ENCODE measurements at places on chromosomes 7 and 10.

- no peak for DNase-seq
These were observed 9.7 kb upstream of the PPP1R35 start for GRCh38 chr7:100446040-100446439.

DNA sequence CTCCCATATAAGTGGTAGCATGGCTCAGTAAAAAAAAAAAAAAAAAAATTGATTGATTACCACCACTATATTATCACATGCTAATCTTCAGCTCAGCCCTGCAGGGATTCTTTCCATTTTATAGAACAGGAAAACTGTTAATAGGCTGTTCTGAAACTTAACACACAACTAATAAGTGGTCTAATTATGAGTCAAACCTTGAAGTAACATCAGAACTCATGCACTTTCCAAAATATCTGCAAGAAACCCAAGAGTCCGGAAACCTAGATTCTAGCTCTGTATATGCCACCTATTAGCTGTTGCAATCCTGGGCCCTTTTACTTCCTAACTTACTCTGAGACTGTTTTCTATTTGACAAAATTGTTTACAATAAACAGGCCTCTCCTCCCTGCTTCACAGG is 23.9 kb downstream of the SEM1 start:
- no peak for DNase-seq

DNA sequence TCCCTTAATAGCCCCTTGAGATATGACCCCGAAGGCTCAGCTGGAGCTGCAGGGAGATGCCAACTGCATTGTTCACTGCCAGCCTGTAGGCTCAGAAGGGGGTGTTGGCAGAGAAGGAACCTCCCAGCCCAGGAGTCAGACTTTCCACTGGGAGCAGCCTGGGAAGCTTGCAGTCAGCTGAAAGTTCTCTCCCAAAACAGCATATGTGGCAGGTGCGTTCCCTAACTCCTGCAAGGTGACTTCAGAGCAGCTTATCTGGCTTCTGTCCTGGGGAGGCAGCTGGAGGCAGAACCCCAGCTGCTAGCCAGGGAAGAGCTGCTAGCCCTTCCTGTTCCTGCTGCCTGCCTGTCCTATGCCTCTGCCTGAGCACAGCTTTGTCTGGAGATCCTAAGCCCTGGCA is 8.1 kb downstream of the SFTPA2 start:
- DNase-seq = no peak

GRCh38 chr7:139181404-139181803 is 49.6 kb upstream of the UBN2 start:
- no peak for DNase-seq

GRCh38 chr7:80216996-80217842 is 82.6 kb downstream of the GNAI1 start:
- no peak for DNase-seq

DNA sequence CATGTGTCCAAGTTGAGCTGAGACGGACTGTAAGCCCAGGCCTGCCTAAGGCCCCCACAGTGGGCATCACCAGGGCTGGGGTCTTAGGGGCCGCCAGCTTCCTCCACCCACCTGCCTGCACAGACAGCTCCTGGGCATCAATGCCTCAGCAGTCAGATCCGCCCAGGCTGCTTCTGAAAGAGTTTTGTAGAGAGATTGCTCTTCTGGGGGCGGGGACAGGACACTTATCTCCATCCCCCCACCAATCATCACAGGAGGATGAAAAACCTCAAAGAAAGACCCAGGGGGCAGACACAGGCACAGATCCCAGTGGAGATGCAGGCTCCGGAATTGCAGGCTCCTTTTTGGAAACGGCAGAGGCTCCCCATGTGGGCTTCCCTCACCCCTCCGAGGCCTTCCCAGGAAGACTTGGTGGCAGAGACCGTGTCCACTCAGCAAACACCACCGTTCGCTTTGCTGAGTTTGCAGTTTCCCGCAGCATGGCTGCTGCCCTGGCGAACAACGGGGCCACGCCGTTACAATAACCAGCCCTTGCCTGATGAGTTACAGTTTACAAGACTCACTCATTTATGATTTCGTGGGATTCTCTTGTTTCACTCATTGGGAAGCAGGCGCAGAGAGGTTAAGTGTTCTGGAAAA is 96.4 kb downstream of the MKI67 start:
- no peak for DNase-seq

- no peak for DNase-seq
These were observed 113.6 kb upstream of the RET start for GRCh38 chr10:42963312-42963711.

- no peak for DNase-seq
These were observed 185.0 kb downstream of the ELFN1 start for GRCh38 chr7:1854866-1855724.

- DNase-seq = no peak
These were observed 338.5 kb downstream of the MDFIC start for GRCh38 chr7:115260381-115260780.

DNA sequence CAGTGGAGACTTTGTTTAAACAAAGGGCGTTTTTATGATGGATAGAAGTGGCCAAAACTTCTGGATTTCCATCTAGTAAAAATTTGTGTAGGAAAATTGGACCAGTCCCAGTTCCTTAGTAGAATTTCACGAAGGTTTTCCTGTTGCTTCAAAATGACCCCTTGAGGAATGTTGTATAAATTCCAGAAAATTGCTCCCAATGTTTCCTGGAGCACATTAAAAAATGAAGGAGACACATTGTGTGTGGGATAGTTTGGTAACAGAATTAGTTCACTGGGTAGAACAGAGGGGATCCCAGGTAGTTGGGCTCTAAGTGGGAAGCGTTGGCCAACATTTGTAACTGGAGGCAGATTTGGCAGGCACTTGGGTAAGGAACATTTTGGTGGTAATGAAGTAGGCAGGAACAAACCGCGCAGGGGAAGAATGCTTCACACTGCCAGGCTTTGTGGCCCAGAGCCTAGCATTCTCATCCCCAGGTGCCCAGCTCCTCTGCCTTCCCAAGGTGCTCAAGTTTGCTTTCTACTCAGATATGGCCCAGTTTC is 758.6 kb downstream of the AUTS2 start:
- DNase-seq = no peak
